CD14-positive monocyte (primary cell): ENCODE measurements at places on chromosomes 4 and X. TPM values are rescaled to one million over a fixed set of nuclear protein-coding genes. Genes with fewer than 3 reads are reported as not detected.

GRCh38 chrX:103756736-103757135, 19.9 kb upstream of the PLP1 start:
- no peaks in the 10 kb centered on the region for H3K36me3 ChIP-seq
- no peak for DNase-seq
- no peaks in the 10 kb centered on the region for H3K27me3 ChIP-seq
- H3K27ac ChIP-seq, result no peak overlapping the region

- H3K36me3 ChIP-seq, result no peaks in the 10 kb centered on the region
- no peak for DNase-seq
- no peak overlapping the region for H3K27ac ChIP-seq
- no peaks in the 10 kb centered on the region for H3K27me3 ChIP-seq
- H3K4me3 ChIP-seq, result peak overlapping the region; percentile 2
These were observed 1450.7 kb upstream of the TENM3 start for GRCh38 chr4:180792541-180792940.

DNA sequence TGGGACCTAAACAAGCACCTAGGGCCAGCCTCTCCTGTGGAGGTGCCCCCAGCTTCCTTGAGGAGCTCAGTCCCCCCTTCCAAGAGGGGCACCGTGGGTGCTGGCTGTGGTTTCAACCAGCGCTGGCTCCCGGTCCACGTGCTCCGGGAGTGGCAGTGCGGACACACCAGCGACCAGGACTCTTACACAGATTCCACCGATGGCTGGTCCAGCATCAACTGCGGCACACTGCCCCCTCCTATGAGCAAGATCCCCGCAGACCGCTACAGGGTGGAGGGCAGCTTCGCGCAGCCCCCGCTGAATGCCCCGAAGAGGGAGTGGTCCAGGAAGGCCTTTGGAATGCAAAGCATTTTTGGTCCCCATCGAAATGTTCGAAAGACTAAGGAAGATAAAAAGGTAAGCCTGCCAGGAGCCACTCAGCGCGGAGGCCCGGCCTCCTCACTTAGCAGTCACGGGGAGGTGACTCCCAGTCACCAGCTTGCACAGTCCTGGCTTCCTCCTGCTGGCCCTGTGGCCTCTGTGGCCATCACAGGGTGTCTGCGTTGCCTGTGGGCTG, 24.9 kb downstream of the RGS12 start:
- H3K4me3 ChIP-seq, result no peak overlapping the region
- DNase-seq, result no peak
- no peaks in the 10 kb centered on the region for H3K4me1 ChIP-seq
- no peaks in the 10 kb centered on the region for H3K27me3 ChIP-seq
- no peaks in the 10 kb centered on the region for H3K36me3 ChIP-seq

GRCh38 chrX:118615141-118615540, 112.3 kb upstream of the IL13RA1 start:
- no peak for DNase-seq
- H3K27ac ChIP-seq, result peak overlapping the region; percentile 13
- H3K4me3 ChIP-seq, result no peak overlapping the region
- no peaks in the 10 kb centered on the region for H3K27me3 ChIP-seq
- H3K4me1 ChIP-seq, result no peaks in the 10 kb centered on the region

DNA sequence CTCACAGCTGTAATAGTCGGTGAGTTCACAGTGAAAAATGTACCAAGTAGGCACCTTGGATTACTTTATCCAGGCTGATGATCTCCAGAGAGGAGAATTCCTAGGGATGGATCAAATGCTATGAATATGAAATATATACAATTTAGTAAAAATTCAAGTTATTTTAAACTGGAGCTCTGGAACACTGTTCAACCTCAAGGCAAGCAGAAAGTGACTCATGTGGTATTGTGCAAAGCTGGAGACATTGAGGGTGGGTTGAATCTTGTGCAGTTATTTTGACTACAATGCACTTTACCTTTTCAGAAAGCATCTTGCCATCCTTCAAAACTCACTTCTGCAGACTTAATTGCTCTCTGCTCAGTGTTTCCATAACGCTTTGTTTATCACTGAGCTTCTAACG, 43.4 kb downstream of the OSTC start:
- no peak for DNase-seq
- H3K36me3 ChIP-seq, result no peaks in the 10 kb centered on the region
- H3K27ac ChIP-seq, result no peak overlapping the region
- H3K4me3 ChIP-seq, result no peak overlapping the region
- no peaks in the 10 kb centered on the region for H3K4me1 ChIP-seq
- H3K27me3 ChIP-seq, result no peaks in the 10 kb centered on the region

DNA sequence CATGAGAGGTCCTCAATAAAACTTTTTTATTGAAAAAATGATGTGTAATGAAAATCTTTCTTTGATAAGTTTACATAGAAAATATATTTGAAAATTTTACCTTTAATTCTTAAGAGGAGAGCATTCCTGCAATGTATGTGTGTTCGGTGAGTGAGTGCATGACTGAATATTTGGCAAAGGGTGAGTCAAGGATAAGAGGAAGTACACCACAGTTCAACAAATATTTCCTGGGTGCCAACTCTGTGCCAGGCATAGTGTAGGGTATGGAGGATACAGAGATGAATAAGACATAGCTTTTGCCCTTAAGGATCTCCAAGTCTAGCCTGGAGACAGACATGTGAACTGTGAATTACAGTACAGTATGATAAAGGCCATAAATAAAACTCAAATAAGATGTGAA, 84.7 kb upstream of the GPR101 start:
- no peak overlapping the region for H3K4me3 ChIP-seq
- no peaks in the 10 kb centered on the region for H3K27me3 ChIP-seq
- no peaks in the 10 kb centered on the region for H3K36me3 ChIP-seq
- no peak for DNase-seq
- no peaks in the 10 kb centered on the region for H3K4me1 ChIP-seq

GRCh38 chrX:28960063-28960462, 372.8 kb downstream of the IL1RAPL1 start:
- H3K27me3 ChIP-seq, result no peaks in the 10 kb centered on the region
- DNase-seq, result no peak
- no peak overlapping the region for H3K4me3 ChIP-seq
- H3K4me1 ChIP-seq, result no peaks in the 10 kb centered on the region
- no peak overlapping the region for H3K27ac ChIP-seq
- H3K36me3 ChIP-seq, result no peaks in the 10 kb centered on the region

DNA sequence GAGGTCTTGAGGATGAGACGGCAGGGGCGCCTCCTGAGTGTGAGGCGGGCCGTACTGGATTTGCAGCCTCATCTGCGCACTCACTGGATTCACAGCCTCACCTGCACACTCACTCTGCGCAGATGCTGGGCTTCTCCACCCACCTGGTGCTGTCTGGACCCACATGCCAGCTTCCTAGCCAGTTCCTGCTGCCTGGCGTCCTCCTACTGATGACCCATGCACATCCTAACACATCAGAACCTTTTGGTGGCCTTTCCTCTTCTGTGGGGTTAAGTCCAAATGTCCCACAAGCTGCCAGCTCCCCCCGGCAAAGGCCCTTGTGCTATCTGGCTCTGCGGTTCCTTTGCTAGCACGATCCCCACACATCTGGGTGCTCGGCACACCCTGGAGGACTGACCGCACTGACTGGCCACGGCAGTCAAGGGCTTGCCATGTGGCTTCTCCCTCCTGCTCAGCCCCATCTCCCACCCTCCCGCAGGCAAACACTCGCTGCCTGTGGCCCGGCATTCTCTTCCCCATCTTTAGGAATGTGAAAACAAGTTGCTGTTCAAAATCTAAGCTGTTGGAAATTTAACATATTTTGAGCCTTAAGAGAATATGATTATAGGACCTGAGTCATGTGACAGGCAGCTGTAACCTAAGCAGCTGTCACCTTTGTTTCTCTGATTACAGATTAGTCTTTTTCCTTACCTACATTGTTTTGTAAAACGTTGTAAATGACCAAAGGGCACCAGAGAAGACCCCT, 39.4 kb upstream of the AFAP1 start:
- no peaks in the 10 kb centered on the region for H3K27me3 ChIP-seq
- no peak overlapping the region for H3K4me3 ChIP-seq
- no peak for DNase-seq
- H3K36me3 ChIP-seq, result no peaks in the 10 kb centered on the region

PLXNB3 gene
- polyA plus RNA-seq, result not detected

ZNF718 gene
- 0.93 and 1.9 TPM in 2 replicates for polyA plus RNA-seq

TCP11X2 gene
- not detected in 2 replicates for polyA plus RNA-seq

CCDC160 gene
- polyA plus RNA-seq, result not detected in 2 replicates

MAGEB1 gene
- polyA plus RNA-seq, result not detected
